ENCODE measurements at places on chromosomes 3 and 15.

- no peak for DNase-seq
Measured at GRCh38 chr15:48426941-48427340, 95.7 kb downstream of the DUT start.

DNA sequence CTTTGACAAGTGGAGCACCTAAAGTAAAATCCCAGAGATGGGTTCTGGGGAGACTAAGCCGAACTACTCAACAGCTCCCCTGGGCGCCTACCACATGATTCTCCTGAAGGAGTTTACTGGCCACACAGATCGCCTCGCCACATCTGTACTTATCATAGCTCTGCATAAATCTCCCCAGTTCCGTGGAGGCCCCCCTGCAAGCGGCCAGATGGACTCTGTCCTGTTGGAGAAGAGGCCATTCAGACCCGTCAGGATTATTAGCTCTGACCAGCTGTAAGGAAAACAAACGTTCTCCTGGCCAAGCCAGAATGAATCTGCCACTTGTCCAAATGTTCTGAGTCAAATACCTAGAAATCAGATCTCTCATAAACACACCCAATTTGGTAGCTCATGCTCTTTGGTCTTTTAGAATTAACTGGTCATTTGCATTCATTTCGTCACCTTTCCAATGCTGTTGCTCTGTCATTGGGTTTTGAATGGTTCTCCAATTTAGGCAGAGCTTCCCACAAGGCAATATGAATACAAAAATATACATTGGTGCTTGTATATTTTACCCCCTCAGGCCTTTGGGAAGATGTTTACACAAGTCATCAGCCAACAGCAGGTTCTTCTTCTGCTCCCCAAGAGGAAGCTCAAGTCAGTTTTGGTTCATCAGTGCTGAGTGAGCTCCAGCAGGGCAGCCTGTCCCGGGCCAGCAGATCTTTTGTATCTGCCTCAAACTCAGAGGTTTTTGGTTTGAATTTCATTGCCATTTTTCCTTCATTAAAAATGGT is 124.5 kb downstream of the THSD4 start:
- DNase-seq = no peak

- no peak for DNase-seq
Measured at GRCh38 chr3:121821421-121822199, 13.2 kb downstream of the IQCB1 start.

DNA sequence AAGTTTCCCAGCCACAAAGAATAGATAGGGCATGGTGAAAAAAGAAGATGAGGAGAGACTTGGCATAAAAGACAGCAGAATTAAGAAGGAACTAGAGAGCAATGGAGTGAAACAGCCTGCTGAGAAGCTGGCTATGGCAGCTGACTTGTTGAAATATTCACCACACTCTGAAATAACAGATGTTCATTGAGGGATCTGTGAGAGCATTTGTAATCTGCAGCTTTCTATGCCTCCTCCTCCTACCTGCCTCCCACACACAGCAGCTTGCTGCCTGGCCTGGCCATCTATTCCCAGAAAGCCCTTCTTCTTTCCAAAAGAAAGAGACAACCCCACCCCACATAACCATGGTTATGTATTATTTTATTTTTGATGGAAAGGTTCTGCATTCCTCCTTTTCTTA is 303.9 kb downstream of the GAP43 start:
- DNase-seq = no peak

DNA sequence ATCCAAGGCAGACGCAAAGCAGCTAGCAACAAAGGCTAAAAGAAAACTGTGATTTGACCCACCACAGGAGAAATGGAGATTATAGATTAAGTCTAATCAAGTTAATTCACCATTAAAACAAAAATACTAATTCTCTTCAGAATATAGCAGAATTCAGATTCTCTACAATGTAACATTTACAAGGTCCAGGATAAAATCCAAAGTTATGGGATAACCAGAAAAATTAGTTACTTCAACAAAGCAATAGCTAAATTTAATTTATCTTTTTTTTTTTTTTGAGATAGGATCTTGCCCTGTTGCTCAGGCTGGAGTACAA is 284.6 kb upstream of the MANF start:
- DNase-seq = no peak

Measured in fibroblast of the conjunctiva (primary cell).